ENCODE measurements at places on chromosomes 16 and 17.

DNA sequence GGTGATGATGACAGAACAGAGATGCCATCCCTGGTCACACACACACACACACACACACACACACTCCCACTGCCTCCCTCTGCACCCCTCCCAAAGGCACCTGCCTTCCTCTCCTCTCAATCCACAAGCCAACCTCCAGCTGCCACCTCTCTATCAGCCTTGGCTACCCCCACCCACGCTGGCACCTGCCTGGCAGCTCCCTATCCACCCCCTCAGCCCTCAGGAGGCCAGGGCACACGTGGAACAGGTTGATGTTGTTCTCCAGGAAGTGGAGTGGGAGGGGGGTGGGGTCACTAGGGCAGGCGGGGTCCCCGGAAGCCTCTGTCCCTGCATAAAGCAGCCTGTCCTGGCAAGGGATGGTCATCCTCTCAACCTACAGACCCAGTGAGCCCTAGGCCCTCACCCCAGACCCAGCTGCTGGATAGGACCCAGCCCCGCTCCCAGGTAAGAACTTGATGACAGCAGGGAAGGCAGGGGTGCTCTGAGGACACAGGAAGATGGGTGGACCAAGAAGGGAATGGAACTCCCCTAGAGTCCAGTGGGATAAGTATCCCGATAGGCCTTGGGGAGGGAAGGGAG is at the start of gene GSDMA:
GSDMA (plus strand) TSS at position 363 of the 579 bp plus-strand sequence. CDS start 2,684 bp downstream, outside the sequence.
- no peak for DNase-seq

- DNase-seq = no peak
Measured at GRCh38 chr17:35252651-35253050, 9.8 kb downstream of the SLFN5 start.

- no peak for DNase-seq
Measured at GRCh38 chr17:8069587-8069860, 18.0 kb downstream of the ALOX12B start.

- DNase-seq = no peak
Measured at GRCh38 chr17:6543079-6544010, 13.0 kb downstream of the PITPNM3 start.

- DNase-seq = no peak
Measured at GRCh38 chr17:36535669-36536081, 888 bp downstream of the PIGW start.

DNA sequence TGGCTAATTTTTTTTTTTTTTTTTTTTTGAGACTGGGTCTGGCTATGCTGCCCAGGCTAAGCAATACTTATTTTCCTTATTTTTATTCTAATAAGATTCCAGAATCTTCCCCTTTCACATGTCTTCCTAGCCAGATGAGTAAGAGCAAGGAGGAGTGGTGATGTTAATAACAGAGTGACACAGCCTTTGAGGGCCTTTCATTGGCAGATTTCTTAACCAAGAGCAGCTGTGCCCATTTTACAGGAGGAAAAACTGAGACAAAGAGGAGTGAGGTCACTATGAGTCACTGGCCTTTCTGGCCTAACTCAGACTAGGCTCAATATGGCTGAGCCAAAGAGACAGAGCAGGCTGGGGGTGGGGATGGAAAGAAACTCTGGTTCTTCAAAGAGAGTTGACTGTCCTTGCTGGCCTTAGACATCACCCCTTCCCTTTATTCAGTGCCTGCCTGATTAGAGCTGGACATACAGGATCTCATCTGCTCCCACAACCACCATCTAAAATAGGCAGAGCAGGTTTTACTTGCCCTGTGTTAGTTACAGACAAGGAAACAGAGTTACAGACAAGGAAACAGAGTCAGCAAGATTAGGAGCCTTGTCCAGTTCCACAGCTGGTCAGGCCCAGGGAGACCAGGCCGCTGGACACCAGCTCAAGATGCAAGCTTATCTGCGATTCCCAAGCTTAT is 50.0 kb upstream of the TOB1 start:
- no peak for DNase-seq

- DNase-seq = no peak
Measured at GRCh38 chr17:17152385-17152784, 53.7 kb downstream of the PLD6 start.

DNA sequence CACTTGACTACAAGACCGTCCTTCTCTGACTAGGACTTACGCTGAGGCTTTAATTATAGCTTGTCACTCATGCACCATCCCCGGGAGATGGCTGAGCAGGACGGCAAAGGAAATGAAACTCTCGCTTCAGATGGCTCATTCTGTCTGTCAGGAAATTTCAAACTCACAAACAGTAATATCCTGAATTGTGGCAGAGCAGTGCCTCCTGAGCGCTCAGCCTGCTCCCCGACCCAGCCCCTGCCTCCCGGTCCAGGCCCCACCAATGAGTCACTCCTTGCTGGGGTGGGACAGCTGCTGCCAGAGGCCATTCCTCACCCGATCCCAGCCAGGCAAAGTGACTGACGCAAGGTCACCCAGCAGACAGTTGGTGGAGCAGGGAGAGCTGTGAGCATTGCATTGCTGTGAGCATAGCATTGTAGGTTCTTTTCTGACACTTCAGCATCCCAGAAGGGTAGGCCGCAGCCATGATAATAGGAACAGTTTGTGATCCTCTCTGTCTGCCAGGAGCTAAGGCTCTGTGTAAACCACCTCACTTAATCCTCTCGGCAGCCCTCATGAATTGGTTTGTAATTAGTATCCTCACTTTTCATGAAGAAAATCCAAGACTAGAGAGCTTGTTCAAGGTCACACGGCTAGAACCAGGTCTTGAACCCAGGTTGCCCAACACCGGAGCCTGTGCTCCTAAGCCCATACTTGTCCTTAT is 20.9 kb downstream of the CCDC182 start:
- DNase-seq = no peak

- DNase-seq = no peak
Measured at GRCh38 chr17:44039829-44040635, 25.3 kb upstream of the TMEM101 start.

- no peak for DNase-seq
Measured at GRCh38 chr16:14553447-14553846, 76.6 kb downstream of the PARN start.

DNA sequence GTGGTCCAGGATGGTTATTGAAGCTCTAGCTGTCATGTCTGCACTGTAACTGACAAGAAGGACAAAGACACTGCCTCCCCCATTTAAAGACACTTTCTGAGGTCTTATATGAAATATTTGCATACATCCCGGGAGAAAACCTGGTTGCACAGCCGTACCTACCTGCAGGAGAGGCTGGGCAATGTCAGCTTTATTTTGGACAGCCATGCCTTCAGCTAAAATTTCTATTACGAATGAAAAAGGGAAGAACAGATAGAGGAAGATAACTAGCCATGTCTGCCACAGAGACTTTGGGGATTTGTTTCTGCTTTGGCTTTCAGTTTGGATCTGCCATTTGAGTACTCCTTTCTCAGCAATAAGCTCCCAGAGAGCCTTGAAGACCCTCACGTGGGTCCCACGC is 19.0 kb downstream of the SLC7A6 start:
- DNase-seq = no peak

DNA sequence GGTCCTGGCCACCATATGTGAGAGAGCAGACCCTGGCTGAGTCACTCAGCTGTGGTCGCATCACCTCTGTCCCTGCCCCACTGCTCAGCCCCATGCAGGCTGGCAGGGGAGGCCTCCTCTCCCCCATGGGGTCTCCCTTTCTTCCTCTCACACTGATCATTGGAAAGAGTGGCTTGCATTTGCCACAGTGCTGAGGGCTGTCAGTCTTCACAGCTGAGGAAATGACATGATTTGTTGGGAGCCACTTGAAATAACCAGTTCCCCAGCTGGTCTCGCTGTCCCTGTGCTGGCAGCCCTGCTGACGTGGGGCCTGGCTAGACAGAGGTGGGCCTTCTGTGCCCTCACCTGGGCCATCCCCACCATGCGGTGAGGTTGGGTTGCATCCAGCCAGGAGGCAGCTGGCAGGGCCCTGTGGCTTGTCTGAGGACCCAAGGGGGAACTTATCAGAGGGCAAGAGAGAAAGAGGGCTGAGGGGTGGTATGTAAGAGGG is 30.1 kb upstream of the MED9 start:
- DNase-seq = no peak

- DNase-seq = no peak
Measured at GRCh38 chr17:51770027-51770759, 388.3 kb downstream of the CA10 start.

- DNase-seq = no peak
Measured at GRCh38 chr17:49931416-49932137, 37.4 kb upstream of the DLX4 start.

DNA sequence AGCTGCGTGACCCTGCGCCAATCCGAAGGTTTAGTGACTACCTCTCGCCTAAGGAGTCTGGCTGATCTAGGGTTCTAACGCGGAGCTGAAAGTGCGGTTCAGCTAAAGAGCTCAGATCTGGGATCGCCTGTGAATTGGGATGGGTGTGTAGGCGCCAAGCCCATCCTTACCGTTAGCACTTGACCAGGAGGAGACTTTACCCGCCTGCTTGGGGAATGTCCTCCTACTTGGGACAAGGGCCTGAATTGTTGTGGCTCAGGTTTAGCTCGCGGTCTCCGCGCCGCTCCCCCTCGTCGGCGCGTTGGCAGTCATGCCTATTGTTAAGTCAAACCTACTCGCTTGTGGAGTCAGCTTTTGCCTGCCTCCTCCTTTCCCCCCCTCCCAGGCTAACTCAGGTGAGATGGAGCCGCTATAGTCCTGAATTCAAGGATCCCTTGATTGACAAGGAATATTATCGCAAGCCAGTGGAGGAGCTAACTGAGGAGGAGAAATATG is 480 bp downstream of the MRPS7 start:
- DNase-seq = no peak

DNA sequence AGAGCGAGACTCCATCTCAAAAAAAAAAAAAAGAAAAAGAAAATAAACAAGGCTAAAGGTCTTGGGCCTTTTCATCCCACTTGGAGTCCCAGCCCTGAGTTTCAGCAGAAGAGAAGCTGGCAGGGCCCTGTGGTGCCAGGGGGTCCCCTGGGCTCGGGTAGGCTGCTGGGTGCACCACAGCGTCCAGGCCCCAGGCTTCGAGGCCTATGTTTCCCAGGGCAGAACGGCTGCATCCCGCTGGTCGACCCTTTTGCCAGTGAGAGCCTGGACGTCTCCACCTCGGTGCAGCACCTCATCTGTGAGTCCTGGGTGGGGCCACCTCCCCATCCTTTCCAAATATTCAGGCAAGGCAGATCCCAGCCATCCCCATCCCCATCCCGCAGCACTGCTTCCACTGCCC is 2.2 kb downstream of the TMEM235 start:
- DNase-seq = no peak

- no peak for DNase-seq
Measured at GRCh38 chr17:77865112-77865611, 93.3 kb upstream of the TNRC6C start.

GRCh38 chr16:70746708-70747424 is 54.1 kb downstream of the VAC14 start:
- DNase-seq = no peak

DNA sequence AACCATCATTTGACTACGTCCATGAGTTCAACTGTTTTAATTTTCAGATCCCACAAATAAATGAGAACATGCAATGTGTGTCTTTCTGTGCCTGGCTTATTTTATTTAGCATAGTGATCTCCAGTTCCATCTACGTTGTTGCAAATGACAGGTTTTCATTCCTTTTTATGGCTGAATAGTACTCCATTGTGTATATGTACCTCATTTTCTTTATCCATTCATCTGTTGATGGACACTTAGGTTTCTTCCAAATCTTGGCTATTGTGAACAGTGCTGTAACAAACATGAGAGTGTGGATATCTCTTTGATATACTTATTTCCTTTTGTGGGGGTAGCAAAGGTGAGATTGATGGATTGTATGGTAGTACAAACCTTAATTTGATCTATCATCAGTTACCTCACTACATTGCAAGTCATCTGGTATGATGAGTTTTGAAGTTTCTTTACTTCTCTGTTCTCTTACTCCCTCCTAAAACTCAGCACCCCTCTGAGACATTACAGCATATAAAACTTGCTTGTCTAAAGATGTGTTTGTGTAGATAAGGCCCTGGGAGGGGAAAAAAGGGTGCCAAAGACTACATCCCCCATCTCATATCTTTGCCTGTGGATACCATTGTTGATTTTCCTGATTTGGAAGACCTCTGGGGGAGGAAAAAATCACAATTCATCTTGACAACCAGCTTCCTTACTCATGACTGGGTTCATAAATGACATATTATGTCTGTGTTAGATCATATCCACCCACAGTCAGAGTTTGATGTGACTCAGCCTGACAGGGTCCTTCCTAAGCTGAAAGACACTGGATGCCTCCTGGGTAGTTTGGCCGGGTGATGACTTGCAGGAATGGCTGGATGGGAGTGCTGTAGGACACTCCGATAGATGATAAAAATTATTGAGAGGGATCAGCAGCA is 47.6 kb downstream of the ABCA9 start:
- DNase-seq = no peak

Measured in neural crest cell (in vitro differentiated cells).